Hematopoietic multipotent progenitor cell (in vitro differentiated cells): ENCODE measurements at places on chromosomes 3 and 15. TPM values are rescaled to one million over a fixed set of nuclear protein-coding genes. Genes with fewer than 3 reads are reported as not detected.

DNA sequence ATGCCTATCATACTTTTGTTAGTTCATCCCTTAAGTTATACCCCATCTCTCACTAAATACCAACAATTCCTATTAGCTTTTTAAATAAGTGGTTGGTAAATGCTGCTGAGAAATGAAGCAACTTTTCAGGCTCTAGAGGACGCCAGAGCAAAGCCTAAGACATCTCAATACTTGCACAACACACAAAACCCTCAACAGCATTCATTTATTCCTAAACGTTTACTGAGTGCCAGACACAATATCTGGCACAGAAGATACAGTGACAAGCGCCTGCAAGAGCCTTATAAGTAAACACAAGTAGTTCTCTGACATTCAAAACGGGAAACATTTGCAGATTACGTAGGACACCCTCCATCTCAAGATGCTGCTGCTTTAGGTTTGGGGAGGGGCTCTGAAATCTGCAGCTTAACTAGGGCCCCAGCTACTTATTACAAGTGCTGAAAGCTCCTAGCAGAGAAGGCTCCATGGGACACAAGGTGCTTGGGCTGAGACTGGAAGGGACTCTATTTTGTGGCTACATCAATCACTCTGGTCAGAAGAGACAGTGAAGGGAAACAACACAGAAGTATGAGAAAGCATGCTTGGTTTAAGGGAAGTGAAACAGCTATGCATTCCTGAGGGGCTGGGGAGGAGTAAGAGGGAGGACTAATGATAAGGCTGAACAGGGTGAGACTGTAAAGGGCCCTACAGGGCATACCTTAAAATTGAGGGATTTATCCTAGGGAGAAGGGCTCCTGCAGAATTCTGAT is 311.3 kb downstream of the PLCL2 start:
- DNase-seq = no peak

GRCh38 chr3:184011937-184012889 is 5.5 kb downstream of the ABCC5 start:
- DNase-seq = no peak

The FAH gene
- total RNA-seq = 32.9 TPM

The LMAN1L gene
- total RNA-seq = 0.27 TPM

DNA sequence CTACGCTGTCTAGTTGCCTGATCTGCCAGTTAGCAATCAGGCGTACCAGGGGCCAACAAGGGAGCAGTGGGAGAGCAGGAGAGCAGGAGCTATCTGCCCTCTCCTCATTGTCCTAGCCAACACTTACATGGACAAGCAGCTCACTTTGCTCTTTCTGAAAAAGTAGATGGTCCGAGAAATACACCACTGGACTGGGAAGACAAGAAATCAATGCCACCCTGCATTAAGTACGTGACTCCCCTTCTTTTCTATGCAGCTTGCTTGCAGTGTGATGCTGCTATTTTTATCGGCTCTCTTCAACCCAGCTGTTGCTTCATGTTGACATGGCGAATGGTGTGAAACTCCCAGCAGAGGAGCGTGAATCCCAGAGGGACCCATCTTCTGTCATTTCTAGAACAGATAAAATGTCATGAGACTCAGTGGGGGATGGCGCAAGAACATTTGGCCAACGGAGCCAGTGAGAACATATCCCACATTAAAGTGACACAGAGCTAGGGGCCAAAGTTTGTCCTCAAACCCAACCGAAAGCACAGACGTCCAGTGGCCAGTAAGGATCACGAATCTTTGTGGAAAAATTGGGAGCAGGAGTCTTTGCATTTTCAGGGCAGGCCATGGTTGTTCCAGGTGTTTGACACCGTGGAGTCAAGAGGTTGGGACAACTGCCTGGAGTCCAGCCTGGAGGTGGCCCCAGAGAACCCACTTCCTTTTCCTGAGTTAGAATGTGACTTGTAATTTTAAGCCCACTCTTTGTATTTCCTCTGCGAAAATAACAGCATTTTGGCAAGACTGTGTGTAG is 53.7 kb upstream of the MEF2A start:
- no peak for DNase-seq

- no peak for DNase-seq
Observed at GRCh38 chr3:117308353-117308752, 598.8 kb downstream of the TUSC7 start.

DNA sequence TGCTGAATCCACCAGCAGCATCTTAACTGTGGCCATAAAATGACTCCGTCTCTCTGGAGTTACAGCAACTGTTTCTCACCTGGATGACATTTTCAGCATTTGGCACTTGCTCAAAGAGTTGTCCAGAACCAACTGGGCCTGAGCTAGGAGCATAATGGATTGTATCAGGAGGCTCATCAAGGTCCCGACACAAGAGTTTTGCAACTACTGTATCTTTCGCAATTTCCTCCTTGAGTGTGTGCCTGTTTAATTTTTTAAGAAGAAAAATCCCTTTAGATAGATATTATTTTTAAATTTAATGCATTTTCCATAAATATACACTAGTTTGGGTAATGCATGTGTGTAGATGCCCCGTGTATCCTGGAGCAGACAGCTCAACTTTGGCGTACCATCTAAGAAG is 44.3 kb upstream of the C3orf49 start:
- DNase-seq = no peak

DNA sequence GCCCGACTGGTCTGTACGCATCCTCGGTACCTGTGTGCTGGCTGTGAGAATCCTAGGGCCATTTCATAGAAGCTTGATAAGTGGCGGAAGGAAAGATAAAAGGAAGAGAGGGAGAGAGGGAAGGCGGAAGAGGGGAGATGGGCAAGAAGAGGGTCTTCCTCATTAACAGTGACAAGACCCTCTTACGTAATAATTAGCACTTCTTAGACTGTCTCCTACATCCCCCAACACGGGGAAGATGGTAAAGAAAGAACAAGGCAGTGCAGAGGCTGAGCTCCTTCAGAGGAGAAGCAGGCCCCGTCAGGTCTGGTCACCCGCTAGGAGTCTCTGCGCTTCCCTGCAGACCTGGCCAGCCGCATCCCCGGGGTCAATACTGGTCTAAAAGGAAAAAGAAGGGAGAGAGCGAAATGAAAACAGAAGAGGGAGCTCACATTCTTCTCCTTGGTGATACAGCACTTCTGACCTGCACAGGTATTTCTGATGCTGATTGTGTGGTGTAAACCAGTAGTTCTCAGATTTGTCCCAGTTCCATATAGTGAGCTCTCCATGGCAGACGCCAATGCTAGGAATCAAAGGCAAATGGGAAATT is 19.0 kb upstream of the FAM240A start:
- no peak for DNase-seq

DNA sequence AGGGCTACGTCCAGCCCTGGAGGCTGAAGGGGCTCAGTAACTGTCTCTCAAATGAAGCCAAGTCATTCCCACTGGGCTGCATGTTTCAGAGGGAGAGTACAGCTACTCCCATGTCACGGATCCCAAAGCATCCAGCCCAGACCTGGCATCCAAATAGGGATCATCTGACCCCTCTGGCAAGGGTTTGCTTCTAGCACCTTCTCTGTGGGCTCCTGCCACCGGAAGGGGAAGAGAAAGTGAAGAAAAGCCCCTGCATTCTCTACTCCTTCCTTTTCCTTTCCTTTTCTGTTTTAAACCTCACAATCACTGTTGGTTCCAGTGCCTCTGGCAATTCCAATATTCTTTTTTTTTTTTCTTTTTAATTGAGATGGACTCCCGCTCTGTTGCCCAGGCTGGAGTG is 64.5 kb upstream of the CTSH start:
- DNase-seq = no peak

GRCh38 chr3:128170866-128171516 is 17.7 kb downstream of the EEFSEC start:
- DNase-seq = peak; percentile 53

GRCh38 chr15:54810496-54810895 is 386.2 kb downstream of the RSL24D1 start:
- no peak for DNase-seq

- no peak for DNase-seq
Observed at GRCh38 chr3:7536510-7536909, 675.6 kb downstream of the GRM7 start.

GRCh38 chr3:109339197-109339596 is 1.9 kb upstream of the DPPA4 start:
- no peak for DNase-seq

The SCN11A gene
- under 0.01 TPM for total RNA-seq
